ENCODE measurements at places on chromosomes 12 and 14.

DNA sequence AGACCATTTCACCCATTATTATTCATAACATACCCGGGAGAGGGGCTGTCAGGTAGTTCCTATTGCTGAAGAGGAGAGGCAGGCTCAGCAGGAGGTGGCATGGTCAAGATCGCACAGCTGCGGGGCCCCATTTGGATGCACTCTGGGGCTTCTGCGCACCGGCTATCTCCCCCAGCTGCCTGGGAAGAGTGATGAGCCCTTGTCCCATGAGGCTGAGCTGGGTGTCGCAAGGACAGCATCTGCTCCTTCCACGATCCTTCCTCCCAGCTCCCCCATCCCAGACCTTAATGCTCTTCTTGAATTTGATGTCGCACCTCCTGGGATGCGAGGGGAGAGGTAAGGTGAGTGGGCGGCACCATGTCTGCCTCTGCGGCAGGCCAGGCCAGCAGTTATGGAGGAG lies 62.6 kb downstream of the SLC24A4 start:
- DNase-seq = no peak

DNA sequence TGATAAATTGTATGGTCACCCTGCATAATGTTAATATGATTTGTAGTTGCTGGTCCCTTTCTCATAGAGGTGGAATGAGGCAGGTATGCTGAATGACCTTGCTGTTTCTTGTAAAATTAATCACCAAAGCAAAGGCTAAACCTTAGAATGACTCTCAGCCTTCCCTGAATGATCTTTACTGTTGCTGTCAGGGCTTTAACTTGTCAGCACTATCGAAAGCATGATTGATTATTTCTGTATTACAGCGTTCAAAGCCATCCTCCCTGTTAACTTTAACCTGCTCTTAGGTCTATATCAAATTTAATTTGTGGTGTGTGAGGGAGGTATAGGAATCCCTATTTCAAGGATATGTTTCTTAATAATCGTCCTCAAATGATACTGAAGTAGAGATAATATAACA lies 23.1 kb downstream of the RASSF8 start:
- DNase-seq = no peak

- no peak for DNase-seq
Observed at GRCh38 chr12:115155665-115156645, 472.0 kb upstream of the TBX3 start.

DNA sequence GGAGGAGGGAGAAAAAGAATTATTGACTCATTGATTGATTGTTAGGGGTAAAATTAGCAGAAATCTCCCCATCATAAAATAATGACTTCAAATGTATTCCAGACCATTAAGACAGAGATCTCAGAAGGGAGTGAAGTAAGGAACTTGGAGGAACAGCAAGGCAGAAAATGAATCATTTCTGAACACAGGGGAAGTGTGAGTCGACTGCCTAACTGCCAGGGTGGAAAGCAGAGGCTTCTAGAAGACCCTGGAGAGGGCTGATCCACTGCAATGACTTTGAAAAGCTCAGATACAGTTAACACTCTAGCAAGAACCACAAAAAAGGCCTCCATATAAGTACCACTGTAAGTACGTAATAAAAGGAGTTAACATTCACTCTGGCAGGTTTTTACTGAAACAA lies 9.7 kb downstream of the GLTP start:
- DNase-seq = no peak

GRCh38 chr12:89960011-89960507 lies 251.4 kb upstream of the ATP2B1 start:
- no peak for DNase-seq

All from occipital lobe (tissue), 3 donors.